AG10803 (cell line): ENCODE measurements at places on chromosomes 16 and 17.

- DNase-seq = no peak
Measured at GRCh38 chr16:23362460-23363317, 60.6 kb downstream of the SCNN1B start.

DNA sequence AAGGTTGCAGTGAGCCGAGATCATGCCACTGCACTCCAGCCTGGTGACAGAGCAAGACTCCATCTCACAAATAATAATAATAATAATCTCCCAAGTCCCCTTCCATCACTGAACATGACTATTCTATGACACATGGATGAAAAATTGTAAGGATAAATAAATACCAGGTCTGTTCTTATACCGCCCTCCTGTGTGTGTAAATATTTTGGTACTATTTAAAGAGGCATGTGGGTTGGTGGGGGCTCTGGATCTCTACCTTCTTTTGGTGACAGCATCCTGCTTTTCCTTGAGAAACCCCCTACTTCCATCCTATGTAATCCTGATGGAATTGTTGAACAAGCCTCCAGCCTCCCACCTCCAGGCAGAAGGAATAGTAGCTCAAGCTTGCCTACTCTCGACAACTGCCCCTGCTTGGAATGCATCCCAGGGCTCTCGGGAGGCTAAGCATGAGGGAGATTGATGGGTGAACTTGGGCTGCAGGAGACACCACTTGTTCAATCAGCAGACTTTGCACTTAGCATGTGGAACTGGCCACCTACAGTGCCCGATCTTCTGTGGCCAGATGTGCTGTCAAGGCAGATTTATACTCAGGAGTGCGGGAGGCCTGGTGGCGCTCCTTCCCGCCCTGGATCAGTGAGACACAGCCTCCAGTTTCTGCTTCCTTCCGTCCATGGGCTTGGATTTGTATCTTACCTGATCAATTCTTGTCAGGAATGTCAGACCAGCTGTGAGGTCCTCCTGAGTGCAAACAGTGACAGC, 287.4 kb downstream of the SLC39A11 start:
- no peak for DNase-seq

DNA sequence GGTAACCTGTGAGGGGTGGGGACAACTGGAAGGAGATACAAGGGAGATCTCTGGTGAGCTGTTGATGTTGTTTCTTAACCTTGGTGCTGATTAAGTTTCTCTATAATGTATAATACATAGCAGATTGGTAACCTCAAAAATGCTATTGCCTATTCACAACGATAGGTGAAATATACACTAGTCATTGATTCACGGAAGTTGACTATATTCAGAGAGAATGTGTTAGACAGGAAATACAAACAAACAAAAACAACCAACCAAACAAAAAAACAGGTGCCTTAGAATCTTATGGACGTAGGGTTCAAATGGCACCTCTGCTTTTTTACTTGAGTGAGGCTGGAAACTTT, 21.5 kb downstream of the HSD17B2 start:
- no peak for DNase-seq

DNA sequence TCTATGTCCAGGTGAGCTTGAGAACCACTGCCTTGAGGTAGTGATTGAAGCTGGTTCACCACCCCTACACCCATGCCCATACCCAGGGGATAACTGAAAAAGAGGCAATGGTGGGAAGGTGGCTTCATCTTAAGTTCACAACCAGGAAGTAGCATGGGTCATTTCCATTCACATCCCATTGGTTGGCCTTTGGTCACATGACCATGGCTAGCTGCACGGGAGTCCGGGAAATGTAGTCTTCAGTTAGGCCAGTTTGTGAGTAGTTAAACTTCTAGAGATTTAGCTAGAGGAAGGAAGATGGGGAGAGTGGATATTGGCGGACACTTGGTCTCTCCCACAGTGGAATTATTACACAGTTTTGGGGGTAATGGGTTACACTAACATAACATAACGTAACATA, 92.9 kb downstream of the RGS9 start:
- DNase-seq = no peak
